ENCODE measurements at places on chromosomes 7 and 10.
A peak's percentile ranks its signal among the peaks of the same experiment; 100 is the strongest.

- no peaks in the 10 kb centered on the region for H3K27me3 ChIP-seq
- no peak overlapping the region for H3K4me3 ChIP-seq
- H3K4me1 ChIP-seq = peaks cover 11% of the 10 kb centered on the region
- H3K27ac ChIP-seq = no peak overlapping the region
- peaks cover 5% of the 10 kb centered on the region for H3K36me3 ChIP-seq
- no peak for DNase-seq
Observed at GRCh38 chr7:22301790-22302189, 55.2 kb downstream of the RAPGEF5 start.

DNA sequence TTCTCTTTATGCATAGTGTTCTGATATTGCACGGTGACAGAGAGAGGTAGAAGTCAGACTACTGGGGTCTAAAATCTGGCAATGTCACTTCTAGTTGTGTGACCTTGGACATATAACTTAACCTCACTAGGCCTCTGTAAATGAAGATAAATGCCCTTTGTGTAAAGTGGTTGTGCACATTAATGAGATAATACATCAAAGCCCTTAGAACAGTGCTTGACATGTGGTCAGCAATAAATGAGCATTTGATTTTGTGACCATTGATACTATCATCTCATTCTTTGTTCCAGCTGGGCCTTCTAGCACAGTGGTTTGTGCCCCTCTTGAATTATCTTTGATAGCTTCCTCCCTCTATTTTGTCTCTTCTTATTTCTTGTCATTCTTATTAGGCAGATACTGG is 74.1 kb upstream of the C10orf90 start:
- no peak for DNase-seq
- no peaks in the 10 kb centered on the region for H3K27me3 ChIP-seq
- H3K4me3 ChIP-seq = no peak overlapping the region
- no peaks in the 10 kb centered on the region for H3K36me3 ChIP-seq
- H3K27ac ChIP-seq = no peak overlapping the region

DNA sequence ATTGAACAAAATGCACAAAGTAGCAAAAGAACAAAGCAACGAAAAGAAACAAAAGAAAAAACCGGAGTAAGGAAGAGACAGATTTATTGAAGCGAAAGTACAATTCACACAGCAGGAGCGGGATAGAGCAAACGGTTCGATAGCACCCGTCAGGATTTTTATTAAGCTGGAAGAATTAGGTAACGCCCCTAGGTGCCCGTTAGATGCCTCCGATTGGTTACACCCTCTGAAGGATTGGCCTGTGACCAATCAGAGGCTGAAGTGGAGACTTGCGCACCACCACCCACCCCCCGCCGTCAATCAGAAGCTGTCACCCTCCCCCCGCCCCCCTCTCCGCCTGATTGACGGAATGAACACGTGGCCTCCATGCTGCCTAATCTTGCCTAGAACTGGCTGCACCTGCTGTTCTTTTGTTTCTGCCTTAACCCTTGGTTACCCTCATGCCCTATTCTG is 16.8 kb downstream of the OCM2 start:
- DNase-seq = peak; percentile 93
- H3K4me1 ChIP-seq = peaks cover 3% of the 10 kb centered on the region
- H3K4me3 ChIP-seq = peak overlapping the region; percentile 92
- no peak overlapping the region for H3K27ac ChIP-seq
- H3K27me3 ChIP-seq = no peaks in the 10 kb centered on the region

DNA sequence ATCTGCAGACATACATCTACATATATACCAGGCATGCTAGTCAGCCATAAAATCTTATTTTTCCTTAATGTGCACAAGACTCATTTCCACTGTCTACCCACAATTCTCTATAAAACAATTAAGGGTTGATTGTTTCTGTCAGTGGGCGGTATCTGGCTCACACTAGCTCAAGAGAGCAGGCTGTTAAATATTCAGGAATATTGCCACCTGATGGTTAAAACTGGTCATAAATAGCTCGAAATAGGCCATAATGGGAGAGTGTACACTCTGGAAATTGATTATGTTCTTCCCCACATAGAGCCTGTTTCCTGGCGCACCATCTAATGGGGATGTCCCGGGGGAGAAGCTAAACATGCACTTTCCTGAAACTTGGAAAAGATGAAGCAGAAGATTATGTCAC is 620.6 kb upstream of the ANKRD30A start:
- no peaks in the 10 kb centered on the region for H3K27me3 ChIP-seq
- no peaks in the 10 kb centered on the region for H3K4me1 ChIP-seq
- H3K36me3 ChIP-seq = no peaks in the 10 kb centered on the region
- no peak overlapping the region for H3K4me3 ChIP-seq

DNA sequence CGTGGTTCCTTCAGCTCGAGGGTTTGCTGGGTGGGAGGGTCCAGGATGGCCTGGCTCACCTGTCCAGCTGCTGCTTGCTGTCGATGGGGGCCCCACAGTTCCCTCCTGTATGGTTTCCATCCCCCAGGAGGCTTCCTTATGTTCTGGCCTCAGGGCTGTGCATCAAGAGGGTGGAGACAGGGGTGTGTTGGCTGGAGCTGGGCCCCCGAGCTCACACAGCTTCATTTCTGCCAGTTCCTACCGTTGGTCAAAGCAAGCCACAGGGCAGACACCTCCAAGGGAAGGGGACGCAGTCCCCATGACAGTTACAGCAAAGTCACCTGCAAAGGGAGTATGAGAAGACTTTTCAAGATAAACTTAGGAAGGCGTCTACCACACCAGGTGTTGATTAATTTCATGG is 156.9 kb downstream of the EBF3 start:
- no peaks in the 10 kb centered on the region for H3K4me1 ChIP-seq
- no peak for DNase-seq
- H3K36me3 ChIP-seq = no peaks in the 10 kb centered on the region
- H3K27ac ChIP-seq = no peak overlapping the region
- H3K4me3 ChIP-seq = no peak overlapping the region

- H3K4me1 ChIP-seq = no peaks in the 10 kb centered on the region
- DNase-seq = peak; percentile 30
- no peaks in the 10 kb centered on the region for H3K27me3 ChIP-seq
- peak overlapping the region; percentile 87 for H3K27ac ChIP-seq
- no peak overlapping the region for H3K4me3 ChIP-seq
Observed at GRCh38 chr7:664997-665735, 61.3 kb upstream of the DNAAF5 start.

- H3K27ac ChIP-seq = peak overlapping the region; percentile 96
- H3K27me3 ChIP-seq = no peaks in the 10 kb centered on the region
- H3K4me1 ChIP-seq = peaks cover 14% of the 10 kb centered on the region
- peaks cover 34% of the 10 kb centered on the region for H3K36me3 ChIP-seq
Observed at GRCh38 chr7:44796034-44796503, 412 bp upstream of the PPIA start.

GRCh38 chr10:48455055-48455391 is 148.5 kb downstream of the MAPK8 start:
- H3K4me1 ChIP-seq = no peaks in the 10 kb centered on the region
- H3K36me3 ChIP-seq = no peaks in the 10 kb centered on the region
- no peak overlapping the region for H3K4me3 ChIP-seq
- H3K27me3 ChIP-seq = no peaks in the 10 kb centered on the region

- no peak for DNase-seq
- no peaks in the 10 kb centered on the region for H3K4me1 ChIP-seq
- H3K27ac ChIP-seq = no peak overlapping the region
- no peaks in the 10 kb centered on the region for H3K36me3 ChIP-seq
Observed at GRCh38 chr7:104629408-104629807, 301.0 kb downstream of the LHFPL3 start.

DNA sequence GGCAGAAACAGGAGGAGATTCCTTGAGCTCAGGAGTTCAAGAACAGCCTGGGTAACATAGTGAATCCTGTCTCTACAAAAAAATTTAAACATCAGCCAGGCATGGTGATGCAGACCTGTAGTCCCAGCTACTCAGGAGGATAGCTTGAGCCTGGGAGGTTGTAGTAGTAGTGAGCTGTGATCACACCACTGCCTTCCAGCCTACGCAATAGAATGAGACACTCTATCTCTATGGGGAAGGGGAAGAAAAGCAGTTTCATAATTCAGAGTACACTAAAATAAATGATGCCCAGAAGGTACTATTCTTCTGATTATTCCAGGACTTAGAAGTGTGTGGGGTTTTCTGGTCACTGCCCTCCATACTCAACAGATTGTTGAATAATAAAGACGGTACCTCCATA is 177.3 kb downstream of the KMT2E start:
- DNase-seq = no peak
- H3K27me3 ChIP-seq = no peaks in the 10 kb centered on the region
- H3K4me1 ChIP-seq = no peaks in the 10 kb centered on the region

DNA sequence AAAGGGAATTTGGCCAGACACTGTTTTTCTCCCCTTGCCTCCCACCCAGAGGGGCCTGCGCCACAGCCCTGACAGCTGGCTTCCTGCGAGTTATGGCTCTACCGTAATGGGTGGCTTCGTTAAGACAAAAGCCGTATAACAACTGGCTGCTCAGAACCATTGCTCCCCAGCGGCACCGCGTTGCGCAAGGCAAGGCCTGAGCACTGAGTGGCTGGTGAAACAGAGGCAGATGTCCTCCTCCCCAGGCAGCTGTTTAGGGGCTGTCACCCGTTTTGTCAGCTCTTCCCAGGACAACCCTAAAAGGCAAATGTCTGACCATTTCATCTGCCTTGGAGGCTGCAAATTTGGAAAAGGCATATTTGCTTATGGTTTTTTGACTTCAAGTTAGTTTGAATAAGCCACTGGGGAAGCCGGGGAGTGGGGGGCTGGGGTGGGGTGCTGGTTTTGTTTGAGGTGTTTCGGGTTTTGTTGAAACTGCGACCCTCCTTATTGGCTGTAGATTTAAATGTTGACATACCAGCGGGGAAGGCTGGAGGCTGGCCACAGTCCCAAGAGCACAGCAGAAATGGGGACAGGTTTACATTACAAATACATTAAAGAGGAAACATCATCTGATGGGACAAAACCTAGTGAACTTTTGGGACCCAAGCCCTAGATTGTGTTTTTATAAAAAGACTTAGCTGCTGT is 681 bp upstream of the SPOCK2 start:
- DNase-seq = peak; percentile 21
- H3K27me3 ChIP-seq = peaks cover 61% of the 10 kb centered on the region
- peak overlapping the region; percentile 73 for H3K4me3 ChIP-seq
- H3K27ac ChIP-seq = no peak overlapping the region
- peaks cover 21% of the 10 kb centered on the region for H3K4me1 ChIP-seq

- peaks cover 4% of the 10 kb centered on the region for H3K4me1 ChIP-seq
- no peak overlapping the region for H3K4me3 ChIP-seq
- H3K27ac ChIP-seq = no peak overlapping the region
Observed at GRCh38 chr7:43847496-43847895, 21.8 kb downstream of the MRPS24 start.

DNA sequence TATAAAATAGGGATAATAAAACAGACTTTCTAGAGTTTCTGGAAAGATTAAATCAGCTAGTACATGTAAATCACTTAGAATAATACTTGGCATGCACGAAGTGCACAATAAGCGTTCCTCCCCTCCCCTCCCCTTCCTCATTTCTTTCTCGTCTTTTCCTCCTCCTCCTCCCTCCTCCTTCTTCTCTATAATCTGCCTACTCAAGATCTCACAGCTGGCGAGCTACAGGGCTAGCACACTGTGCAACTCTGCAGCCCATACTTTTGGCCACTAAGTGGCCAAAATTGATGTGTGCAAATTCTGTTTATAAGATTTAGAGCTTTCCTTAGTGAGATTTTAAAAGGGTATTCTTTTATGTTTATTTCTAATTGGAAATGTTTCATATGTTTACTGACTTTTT is 565.3 kb downstream of the PHTF2 start:
- H3K4me1 ChIP-seq = no peaks in the 10 kb centered on the region
- no peak overlapping the region for H3K4me3 ChIP-seq
- no peaks in the 10 kb centered on the region for H3K27me3 ChIP-seq
- no peak overlapping the region for H3K27ac ChIP-seq
- H3K36me3 ChIP-seq = no peaks in the 10 kb centered on the region

DNA sequence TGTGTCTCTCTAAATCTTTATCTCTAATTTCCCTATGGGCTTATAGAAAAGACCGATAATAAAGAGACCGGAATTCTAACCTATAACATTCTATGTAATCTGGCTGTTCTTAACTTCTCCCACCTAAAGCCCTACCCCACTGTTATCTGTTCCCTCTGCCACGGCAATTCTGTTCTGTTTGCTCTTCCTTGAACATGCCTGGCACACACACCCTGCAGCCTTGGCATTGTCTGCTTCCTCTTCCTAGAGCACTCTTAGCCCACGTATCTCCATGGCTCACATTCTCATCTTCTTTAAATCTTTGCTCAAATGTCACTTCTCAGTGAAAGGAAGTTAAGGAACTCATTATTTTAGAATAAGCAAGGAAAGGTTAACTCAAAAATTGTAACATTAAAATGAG is 309.2 kb downstream of the GPR158 start:
- no peaks in the 10 kb centered on the region for H3K4me1 ChIP-seq
- no peak for DNase-seq
- no peak overlapping the region for H3K27ac ChIP-seq
- H3K36me3 ChIP-seq = no peaks in the 10 kb centered on the region
- no peaks in the 10 kb centered on the region for H3K27me3 ChIP-seq

- DNase-seq = no peak
- H3K27ac ChIP-seq = no peak overlapping the region
- H3K4me3 ChIP-seq = no peak overlapping the region
- H3K4me1 ChIP-seq = no peaks in the 10 kb centered on the region
- H3K36me3 ChIP-seq = no peaks in the 10 kb centered on the region
- no peaks in the 10 kb centered on the region for H3K27me3 ChIP-seq
Observed at GRCh38 chr10:5551531-5552375, 27.0 kb downstream of the CALML3 start.

DNA sequence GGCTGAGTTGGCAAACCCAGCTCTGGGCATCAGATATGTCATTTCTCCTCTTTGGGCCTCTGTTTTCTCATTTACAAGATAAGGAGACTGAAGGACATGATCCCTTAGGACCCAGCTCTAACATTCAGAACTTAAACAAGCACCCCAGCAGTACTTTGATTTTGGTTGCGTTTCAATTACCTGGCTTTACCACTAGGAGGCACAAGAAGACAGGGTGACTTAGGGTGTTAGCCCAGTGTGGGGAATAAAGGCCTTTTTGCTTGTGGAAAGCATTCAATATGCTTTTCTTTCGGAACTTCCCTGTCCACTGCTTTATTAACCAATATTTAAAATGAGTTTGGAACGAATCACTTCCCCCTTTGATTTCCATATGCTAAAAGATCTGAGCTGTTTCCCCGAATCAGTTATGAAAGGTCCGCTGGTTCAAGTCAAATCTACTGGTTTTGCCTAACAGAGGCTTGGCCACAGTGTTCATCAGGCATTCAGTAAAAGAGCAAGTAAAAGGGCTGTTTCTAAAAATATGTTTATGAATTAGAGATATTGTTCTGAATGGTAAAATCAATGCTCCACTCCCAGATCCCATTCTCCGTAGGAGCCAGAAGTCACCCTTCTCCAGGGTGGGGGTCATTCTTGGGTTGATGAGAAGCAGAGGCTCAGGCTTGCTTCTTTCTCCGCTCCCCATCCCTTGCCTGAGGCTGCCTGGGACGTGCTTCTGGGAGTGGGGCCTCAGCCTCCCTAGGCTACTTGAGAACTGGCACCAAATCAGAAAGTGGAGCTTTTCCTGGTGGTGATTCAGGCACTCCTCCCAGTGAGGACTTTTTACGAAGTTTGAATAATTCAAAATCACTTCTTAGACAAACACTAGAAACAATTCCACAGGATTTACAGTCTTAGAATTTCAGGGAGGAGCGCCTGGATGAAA is 105.5 kb downstream of the MYOF start:
- DNase-seq = peak; percentile 84
- no peak overlapping the region for H3K4me3 ChIP-seq
- H3K4me1 ChIP-seq = no peaks in the 10 kb centered on the region
- no peak overlapping the region for H3K27ac ChIP-seq
- no peaks in the 10 kb centered on the region for H3K27me3 ChIP-seq
